ENCODE measurements at places on chromosomes 7 and 10.

GRCh38 chr7:135281363-135281949 is 47.8 kb downstream of the STRA8 start:
- peak; percentile 77 for DNase-seq

- no peak for DNase-seq
Observed at GRCh38 chr10:28681928-28682750, 4.8 kb downstream of the BAMBI start.

DNA sequence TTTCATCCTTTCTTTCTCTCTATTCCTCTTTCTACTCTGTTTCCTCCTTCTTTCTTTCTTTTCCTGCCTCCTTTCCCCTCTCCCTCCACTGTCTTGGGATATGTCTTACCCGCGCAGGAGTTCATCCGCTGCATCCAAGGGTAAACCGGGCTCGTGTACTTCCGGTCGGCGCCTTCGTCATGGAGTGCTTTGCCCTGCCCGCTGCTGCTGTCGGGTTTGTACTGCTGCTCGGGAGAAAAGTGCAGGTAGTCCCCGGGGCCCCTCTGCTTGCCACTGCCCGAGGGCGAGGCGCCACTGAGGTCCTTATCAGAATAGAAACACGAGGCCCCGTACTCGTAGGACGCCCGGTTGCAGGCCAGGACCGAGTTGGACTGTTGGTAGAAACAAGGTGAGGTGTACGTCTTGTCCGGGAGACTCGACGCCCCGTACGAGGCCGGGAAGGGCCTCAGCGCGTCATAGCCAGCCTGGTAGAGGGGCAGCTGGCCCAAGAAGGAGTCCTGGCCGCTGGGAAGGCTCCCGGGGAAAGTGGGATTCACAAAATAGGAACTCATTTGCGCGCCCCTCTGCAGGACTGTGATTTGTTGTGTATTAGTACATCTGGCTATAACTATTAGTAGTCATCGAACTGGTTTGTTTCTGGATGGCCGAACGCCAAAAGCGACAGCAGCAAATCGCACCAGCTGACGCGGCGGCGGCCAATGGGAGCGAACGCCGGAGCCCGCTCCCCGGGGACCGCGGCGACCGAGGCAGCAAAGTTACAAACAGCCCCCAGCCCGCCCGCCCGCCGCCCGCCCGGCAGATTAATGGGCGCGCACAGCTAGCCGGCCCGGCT is at the start of gene HOXA6:
Gene HOXA6 (minus strand): TSS at position 576 of the 832 bp plus-strand sequence. CDS start 25 bp downstream, at position 551.
- DNase-seq, result no peak

- peak; percentile 55 for DNase-seq
Observed at GRCh38 chr7:139776486-139777132, 1.2 kb downstream of the HIPK2 start.

DNA sequence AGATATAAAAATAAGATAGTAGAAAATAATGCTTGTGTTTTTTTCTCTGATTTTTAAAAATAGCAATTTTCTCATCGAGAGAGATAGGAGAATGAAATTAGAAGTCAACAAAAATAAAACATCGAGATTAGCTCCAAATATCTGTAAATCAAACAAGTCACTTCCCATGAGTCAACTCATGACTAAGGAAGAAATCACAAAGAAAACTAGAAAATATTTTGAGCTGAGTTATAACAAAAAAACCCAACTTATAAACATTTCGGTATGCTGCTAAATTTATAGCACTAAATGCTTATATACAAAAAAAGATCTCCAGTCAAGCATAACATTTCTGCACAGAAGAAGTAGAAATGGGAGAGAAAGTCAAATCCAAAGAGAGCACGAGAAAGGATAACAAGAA is 140.1 kb downstream of the ITGA8 start:
- peak; percentile 49 for DNase-seq

DNA sequence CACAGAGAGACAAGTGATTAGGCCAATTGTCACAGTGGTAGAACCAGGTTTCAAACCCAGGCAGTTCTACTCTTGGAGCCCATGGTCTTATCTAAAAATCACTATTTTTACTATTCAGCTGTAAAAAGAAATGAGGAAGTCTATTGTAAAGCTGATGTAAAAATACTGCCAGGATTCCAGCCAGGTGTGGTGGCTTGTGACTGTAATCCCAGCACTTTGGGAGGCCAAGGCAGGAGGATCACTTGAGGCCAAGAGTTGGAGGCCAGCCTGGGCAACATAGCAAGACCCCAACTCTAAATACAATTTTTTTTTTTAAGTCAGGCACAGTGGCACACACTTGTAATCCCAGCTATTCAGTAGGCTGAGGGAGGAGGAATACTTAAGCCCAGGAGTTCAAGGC is 40.4 kb downstream of the HIP1 start:
- DNase-seq, result no peak

- DNase-seq, result no peak
Observed at GRCh38 chr7:133771788-133772419, 355.2 kb upstream of the LRGUK start.

DNA sequence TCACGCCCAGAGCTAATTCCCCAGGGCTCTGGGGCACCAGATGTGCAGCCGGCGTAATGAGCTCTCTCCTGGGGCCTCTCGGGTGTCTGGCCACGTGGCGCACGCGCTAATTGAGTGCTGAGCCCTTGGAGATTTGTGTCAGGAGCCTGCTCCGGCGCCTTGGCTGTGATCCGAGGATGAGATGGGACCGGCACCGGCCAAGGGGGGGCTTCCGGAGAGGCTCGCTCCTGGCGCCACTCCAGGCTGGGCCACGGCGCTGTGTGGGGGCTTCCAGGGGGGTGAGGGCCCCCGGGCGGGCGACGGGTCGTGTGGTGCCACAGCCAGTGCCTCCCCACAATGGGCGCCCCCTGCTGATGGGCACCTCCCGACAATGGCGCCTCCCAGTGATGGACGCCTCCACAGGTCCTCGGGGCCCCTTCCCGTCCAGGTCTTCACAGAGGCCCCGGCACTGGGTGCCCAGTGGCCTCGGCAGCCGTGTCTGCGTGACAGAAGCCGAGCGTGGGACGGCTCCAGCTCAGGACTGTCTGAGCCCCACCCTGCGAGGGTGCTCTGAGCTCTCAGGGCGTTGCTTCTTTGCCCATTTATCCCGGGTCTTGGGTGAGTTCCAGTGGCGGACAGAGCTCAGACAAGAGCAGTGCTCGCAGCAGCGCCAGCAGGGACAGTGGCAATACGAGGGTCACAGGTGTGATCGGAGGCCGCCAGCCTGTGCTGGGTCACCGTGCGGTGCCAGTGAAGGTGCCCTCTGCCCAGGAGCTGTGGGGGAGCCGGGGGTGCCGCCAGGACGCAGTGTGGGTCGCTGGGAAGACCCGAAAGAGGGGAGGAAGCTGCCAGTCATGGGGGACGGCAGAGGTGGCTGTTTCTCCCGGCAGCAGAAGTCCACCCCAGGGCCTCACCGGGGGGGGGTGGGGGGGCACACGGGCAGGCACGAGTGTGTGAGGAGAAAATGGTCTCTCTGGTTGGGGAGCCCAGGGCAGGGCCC is 8.2 kb upstream of the NKX6-2 start:
- DNase-seq, result no peak

GRCh38 chr7:78345293-78345911 is 546.8 kb downstream of the PHTF2 start:
- no peak for DNase-seq

DNA sequence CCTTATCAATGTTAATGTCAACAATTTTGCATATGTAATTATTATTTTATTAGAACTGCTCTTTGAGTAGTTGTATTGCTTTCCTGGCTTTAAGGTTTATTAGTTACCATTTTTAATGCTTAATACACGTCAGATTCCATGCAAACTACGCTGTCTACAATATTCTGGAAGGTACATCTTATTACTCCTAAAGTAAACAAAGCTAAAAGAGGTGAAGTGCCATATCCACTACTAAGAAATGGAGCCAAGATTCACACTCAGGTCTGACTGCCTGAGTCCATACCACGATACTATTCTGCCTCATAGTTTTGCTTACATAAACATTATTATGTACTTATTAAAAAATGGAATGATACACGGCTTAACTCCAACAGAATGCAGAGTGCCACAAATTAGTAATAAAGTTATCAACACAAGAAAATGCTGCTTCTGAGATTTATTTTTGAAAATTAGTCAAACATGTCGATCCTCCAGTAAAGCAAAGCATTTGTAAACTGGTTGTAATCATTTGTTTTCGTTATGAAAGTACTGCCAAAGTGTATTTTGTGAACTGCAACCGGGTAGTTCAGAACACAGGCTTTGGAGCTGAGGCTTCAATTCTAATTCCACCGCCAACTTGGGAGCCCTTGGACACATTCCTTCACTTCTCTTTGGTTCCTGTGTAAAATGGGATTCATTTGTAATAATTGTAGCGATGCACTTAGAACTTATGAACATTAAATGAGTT is 1.1 kb upstream of the DMTF1 start:
- DNase-seq, result no peak

GRCh38 chr7:149644754-149645153 is 128.6 kb downstream of the ZNF467 start:
- no peak for DNase-seq

- no peak for DNase-seq
Observed at GRCh38 chr10:96719200-96719599, 1.1 kb downstream of the PIK3AP1 start.

DNA sequence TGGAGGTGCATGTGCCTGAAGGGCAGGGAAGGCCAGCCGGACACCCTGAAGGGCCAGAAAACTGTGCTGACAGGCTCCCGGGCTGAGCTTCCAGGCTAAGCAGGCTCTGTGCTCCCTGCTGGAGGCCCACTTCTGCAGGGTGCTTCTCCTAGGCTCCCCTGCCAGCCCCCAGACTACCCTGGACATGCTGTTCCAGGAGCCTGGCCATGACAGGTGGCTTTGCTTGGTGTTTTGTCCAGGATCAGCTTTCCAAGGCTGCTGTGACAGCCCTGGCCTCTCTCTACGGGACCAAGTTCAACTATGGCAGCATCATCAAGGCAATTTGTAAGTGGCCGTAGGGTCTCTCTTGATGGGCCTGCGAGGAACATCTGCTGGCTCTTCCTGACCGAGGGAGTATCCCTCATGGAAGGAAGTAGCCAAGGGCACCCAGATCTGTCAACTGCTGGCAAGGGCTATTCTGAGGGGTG is 5.3 kb downstream of the CPA1 start:
- DNase-seq, result no peak

DNA sequence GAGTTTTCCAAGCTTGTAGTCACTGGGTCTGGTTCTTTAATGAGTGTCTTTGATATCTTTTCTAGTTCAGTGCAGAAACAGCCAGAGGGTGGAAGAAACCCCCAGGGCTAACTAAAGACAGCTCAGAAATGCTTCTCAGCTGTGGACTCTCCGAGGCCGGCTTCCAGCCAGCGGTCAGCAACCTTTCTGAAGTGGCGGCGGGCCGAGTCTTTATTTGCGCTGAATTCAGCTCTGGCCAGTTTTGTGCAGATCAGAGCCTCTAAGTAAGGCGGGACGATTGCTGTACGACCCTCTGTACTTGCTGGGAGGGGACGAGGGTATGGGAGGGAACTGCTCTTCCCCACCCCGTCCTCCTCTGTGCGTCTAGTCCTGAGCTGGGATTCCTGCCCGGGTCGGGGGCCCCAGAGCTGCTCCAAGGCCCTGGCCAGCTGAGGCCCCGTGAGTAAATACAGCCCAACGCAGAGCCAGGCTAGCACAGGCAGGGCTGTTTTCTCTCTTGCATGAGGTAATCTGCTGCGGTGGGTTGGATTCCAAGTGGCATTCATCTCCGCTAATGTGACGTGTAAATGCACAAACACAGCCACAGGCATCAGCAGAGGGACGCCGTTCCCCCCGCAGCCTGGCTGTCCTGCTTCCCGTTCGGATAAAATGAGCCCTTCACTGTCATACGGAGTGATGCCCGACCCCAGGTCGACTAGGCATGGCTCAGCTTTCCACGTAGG is 159.8 kb downstream of the PIP4K2A start:
- DNase-seq, result no peak

- no peak for DNase-seq
Observed at GRCh38 chr7:97003262-97004246, 1.8 kb upstream of the DLX6 start.

- peak; percentile 59 for DNase-seq
Observed at GRCh38 chr7:158614700-158615099, 27.1 kb upstream of the PTPRN2 start.

DNA sequence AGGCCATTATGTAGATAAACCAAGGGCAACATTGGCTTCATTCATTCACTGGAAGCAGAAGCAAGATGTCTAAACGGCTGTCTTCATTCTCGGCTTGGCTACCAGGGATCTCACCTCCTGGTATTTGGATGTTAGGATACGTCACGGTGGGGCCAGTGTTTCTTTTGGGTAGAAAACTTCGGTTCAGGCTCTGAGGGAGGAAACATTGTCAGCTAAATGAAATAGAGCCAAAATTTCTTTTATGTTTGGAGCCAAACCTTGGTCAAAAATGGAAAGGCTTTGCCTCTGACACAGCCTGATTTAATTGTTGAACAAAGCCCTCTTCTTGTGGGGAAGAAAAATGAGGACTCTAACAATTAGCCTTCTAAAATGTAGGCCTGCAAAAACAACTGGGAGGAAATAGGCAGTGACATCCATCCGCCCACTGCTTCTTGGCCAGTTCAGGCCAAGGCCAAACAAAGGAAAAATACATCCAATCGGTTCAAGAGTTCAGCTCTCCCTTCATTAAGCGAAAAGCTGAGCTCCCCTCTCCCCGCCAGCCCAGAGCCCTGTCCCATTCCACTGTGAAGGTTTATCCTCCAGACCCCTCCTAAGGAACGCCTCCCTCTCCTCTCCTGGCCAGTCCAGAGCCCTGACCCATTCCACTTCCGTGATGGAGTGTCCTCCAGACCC is 44.4 kb downstream of the PFKFB3 start:
- DNase-seq, result no peak

- DNase-seq, result no peak
Observed at GRCh38 chr7:37728747-37729146, 45.2 kb downstream of the GPR141 start.

GRCh38 chr7:76211216-76211615 is 9.5 kb downstream of the SRRM3 start:
- no peak for DNase-seq

DNA sequence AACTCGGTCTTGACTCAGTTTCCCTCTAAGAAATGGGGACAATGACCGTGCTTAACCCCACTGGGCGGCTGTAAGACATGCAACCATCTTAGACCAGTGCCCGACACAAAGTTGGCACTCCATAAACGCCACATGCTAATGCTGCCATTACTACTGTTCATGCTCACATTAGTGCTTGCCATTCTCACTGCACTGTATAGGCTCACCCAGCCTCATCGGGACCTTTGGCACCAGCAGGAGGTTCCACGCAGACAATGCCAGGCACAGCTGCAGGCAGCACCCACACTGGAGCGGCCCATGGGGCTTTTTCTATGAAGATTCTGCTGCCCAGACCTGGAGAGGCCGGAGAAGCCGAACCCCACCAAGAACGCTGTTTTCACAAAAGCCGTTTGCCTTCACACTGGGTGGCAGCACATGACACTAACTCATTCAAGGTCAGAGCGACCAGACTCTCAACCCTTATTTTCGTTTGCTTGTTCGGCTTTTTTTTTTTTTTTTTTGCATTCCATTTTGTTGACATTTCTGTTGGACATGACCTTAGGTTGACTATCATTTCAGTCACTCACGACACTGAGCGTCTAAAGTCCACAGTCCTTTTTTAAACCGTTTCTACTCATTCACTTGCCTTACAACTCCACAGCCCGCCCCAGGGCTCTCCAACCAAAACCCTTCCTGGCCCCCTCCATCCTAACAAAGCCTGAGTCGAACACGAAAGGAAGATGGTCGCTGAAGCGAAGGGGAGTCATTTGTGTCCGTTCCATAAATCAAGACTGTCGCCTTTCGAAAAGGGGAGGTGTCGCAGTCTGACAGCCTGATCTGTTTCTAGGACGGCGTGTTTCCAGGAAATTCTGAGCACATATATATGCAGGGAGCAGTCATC is 124.4 kb upstream of the RNF32 start:
- no peak for DNase-seq

- DNase-seq, result no peak
Observed at GRCh38 chr7:91396-92175, 100.8 kb upstream of the FAM20C start.
